ENCODE measurements at places on chromosomes 5 and 9.
A peak's percentile ranks its signal among the peaks of the same experiment; 100 is the strongest.

DNA sequence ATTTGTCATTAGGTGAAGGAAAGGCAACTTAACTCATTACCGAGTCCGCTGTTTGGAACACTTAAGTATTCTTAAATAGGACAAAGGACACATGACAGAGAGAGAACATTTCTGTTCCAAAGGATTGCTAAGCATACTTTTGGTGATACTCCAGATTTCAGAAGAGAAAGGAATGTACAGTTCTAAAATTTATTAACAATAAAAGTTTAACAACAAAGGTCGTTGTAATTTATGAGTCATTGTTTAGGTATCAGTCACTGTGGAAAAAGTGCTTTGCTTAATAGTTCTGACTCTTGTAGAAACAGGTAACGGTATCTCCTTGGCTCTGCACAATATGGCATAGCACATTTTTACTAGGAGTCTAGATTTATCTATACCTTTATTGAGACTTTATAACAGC is 36.3 kb upstream of the PAM start:
- DNase-seq, result no peak

DNA sequence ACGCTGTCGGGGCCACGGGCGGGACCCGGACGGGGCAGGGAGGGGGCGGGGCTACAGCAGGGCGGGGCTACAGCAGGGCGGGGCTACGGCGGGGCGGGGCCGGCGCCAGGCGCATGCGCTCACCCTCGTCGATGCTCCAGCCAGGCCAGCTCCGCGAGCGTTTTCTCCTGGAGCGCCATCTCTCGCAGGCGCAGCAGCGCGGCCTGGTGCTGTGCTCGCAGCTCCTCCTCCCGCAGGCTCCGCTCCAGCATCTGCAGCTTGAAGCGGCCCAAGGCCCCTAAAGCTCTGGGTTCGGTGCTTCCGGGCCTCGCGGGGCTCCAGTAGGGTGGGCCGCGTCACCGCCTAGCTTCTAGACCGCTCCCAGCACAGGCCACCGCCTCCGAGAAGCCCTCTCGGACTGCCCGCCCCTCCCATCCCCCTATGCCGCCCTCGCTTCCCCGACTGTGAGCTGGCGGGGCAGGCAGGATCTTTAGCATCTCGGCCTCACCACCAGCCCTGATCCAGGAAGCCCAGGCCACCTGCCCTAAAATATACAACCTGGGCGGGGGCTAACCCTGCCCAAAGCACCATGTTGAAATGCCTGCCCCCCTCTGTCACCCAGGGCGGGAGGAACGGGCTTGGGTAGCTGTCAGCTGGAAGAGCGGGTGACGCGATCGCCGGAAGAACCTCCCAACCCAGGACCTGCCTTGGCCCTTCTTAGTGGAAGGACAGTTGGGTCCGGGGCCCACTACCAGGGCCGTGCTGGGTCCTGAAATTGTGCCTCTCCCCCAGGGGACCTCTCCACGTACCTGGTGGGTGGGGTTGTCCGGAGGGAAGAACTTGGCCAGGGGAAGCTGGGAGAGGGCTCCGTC is 21.9 kb upstream of the QSOX2 start:
- peak; percentile 77 for DNase-seq

- DNase-seq, result no peak
Measured at GRCh38 chr5:3330442-3330841, 265.2 kb upstream of the IRX1 start.

- no peak for DNase-seq
Measured at GRCh38 chr9:131720330-131720729, 19.5 kb downstream of the RAPGEF1 start.

DNA sequence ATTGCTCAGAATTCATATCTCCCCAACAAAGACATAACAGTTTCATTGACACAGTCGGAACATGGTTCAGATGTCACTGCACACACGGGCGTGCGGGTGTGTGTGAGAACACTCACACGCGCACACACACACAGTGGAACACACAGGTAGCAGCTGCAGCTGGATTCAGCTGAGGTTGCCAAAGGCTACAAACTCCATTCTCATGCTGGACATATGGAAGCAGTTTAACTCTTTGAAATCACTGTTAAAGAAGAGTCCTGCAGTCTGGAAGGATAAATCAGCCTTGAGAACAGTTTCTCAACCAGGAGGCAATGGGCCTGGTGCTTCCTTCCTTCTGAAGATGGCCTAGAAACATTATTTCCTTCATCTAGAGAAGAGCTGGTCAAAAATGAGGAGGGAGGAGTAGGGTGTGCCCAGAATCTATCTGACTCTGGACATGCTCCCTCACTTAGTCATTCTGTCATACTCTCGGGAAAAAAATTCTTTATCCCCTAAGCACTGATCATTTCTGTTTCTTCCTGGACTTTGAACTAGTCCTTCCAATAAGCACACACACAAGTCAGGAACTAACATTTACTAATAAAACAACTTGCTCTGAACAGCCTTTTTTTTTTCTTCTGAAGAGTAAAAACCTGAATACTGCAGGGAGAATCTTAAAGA is 160.6 kb downstream of the ZDHHC21 start:
- DNase-seq, result no peak

GRCh38 chr9:1028501-1029190 is 21.5 kb upstream of the DMRT2 start:
- no peak for DNase-seq

DNA sequence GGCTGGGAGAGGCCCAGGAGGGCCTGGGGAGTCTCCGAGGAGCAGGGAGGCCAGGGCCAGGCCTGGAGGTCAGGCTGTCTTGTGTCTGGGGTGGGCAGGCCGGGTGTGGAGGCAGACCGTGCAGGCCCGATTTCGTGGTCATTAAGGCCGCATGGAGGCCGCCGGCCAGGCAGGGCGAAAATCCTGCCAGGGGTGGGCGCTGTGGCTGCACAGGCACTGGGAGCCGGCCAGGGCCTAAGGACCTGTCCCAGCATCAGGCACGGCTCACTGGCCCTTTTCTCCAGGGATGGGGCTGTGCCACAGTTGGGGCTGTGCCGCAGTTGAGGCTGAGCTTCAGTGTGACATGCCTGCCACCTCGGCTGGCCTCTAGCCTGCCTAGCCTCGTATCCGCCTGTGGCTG is 35.9 kb downstream of the ASS1 start:
- DNase-seq, result no peak

DNA sequence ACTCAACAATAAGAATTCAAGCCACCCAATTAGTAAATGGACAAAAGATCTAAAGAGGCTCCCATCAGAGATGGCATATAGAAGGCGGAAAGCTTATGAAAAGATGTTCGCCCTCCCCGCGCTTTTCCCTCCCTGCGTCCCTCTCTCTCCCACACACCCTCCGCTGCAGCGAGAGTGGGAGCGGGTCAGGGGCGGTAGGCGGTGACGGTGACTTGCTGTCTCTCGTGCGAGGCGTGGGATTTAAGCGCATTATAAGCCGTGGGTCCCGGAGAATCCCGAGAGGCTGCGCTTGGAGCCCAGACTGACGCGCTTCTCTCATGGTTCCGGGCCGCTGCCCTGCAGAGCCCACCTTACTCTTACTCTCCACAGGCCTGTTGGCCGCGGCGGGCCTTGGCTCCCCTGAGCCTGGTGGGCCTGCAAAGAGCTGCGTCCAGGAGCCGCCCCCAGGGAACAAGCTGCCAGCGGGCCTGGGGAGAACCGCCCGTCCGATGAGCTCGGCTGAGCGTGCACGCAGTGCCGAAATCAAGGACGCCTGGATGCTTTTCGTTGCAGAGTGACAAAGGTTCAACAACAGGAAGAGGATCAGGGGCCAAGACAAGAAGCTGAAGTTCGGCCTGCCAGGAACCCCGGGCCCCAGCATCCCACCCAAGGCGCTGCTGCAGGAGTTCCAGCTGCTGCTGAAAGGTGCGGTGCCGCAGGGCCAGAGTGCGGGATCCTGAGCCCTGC is 42.6 kb upstream of the BICD2 start:
- DNase-seq, result no peak

GRCh38 chr5:173287086-173287485 is 41.1 kb downstream of the STC2 start:
- no peak for DNase-seq

DNA sequence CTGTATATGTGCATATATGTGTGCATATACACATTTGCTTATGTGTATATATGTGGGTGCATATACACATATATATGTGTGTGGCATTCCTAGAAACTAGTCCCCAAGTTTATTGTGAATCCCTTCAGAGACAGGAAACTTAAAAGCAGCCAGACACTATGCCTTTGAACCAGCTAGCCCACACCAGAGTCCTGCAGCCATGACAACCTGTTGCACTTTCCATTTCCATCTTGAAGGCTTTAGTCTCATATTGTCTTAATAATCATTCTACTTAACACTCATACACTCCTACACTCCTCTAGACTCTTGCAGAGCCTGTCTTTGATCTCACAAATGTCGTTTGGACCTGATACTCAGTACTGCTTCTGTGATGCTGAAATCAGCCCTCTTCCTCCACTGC is 34.8 kb upstream of the CDH6 start:
- DNase-seq, result no peak

- DNase-seq, result no peak
Measured at GRCh38 chr9:72139226-72139625, 10.0 kb upstream of the GDA start.

DNA sequence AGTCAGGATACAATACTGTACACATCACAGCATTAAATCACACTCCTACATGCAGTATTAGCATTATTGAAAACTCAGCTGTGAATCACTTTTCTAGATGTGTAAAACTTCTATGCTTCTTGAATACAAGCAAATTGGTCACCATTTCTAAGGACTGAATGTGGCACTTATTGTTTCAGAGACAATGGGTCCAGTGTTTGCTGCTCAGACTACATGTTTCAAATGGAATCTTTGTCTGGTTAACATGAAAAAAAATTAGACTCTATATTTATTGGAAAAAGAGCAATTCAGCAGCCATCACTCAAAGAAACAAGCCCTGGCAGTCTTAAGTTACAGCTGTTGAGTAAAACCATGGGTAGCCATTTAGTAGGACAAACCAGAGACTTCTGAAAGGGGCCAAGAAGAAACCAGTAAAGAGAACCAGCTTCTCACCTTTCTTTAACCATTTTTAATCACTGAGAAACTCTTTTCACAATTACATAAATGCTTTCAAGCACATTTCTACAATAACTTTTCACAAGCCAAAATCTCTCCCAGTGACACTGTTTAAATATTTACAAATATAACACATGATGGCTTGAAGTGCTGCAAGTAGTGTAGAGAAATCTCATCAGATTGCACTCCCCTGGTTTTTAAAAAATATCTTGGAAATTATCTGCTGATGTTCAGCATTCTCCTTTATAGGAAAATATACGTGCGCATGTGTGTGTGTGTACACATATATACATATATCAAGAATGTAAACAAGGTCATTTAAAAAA is 35.2 kb downstream of the OR2K2 start:
- DNase-seq, result no peak

DNA sequence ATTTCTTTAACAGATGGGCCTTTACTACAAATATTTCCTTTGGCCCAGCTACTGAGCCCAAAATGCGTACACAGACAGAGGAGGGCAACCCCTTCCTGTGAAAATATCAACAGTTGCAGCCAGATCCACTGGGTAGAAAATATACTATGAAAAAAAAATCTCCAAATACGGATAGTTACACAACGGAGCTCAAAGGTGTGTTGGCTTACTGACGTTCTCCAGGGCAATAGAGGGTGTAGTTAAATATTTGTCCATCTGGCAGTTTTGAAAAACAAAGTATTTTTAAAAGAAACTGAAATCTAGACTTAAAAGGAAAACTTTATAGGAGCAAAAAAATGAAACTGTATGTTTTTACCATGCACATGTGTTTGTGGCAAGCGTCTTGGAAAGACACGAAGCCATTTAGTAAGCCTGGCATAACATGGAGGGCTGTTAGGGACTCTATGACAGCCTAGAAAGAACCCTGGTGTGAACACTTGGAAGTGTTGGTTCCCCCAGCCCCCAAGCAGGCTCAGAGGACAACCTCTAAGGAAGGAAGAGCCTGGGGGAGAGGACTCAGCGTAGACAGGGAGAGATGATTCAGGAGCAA is 157.8 kb upstream of the TRPM3 start:
- DNase-seq, result no peak

GRCh38 chr9:94164806-94165549 is 80.7 kb downstream of the PTPDC1 start:
- DNase-seq, result no peak

DNA sequence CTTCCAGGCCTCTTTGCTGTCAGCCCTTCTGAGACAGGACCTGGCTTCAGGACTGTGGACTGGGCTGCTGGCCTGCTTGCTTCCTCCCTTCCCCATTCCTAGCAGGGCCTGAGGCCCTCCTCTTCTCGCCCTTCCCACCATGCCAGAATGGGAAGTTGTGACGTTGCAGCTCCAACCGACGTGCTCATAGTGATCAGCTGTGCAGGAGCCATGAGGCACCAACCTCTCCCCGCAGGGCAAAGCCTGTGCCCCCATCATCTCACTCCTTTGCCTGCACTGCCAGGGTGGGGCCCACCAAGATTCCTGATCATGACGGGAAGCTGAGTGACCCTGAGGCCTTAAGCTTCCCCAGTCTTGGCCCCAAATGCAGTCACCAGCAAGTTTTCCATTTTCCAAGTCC is 45.1 kb upstream of the GARNL3 start:
- no peak for DNase-seq

GRCh38 chr9:93994545-93994944 is 39.4 kb upstream of the BARX1 start:
- DNase-seq, result no peak

- DNase-seq, result no peak
Measured at GRCh38 chr9:104658496-104659195, 35.7 kb upstream of the OR13D1 start.

DNA sequence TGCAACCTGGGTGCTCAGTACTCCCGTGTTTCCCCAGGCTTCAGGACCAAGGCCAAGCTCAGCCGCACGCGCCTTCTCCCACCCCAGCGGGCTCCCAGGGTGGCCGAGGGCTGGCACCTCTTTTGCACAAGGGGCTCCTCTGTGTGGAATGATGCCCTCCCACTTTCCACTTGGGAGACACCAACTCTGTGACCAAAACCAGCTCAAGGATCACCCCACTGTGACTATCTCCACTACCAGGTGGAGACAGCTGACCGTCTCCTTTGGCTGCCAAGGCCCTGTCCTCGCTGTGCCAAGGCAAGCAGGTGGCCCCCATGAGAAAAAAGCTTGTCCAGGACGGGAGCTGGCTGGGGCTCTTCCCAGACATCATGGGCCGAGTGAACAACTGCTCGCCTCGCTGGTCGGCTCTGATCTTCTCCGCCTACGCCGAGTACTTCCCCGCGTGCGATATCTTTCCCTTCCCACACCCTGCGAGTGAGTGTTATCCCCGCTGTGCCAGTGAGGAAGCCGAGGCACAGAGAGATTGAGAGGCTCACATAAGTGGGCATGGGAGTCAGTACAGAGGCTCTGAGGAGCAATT is 132.8 kb downstream of the ZNF354C start:
- DNase-seq, result no peak
